CD4-positive, CD25-positive, alpha-beta regulatory T cell (primary cell): ENCODE measurements at places on chromosomes 6 and 20. TPM values are rescaled to one million over a fixed set of nuclear protein-coding genes. Genes with fewer than 3 reads are reported as not detected.
A peak's percentile ranks its signal among the peaks of the same experiment; 100 is the strongest.

DNA sequence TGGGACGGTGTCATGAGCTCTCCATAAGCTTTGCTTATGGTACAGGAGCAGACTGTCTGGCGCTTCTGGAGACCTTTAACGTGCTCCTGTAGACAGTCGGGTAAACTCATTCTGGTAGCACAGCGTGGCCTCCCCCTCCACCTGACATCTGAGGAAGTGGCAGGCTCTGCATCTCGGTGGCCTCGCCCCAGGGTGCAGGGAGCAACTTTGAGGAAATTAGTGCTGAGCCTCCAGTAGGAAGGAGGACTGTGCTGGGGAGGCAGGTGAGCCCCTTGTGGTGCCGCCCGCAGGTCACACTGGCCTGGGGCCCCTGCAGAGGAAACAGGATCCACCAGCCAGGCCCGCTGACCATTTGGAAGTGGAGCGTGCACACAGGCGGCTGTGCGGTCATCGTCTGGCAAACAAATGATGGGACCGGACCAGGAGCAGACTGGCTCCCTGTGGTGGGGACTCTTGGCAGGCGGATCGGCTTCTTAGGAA is 57.9 kb downstream of the SYNJ2 start:
- DNase-seq: peak; percentile 65

The PTCHD4 gene
- not detected for total RNA-seq

DNA sequence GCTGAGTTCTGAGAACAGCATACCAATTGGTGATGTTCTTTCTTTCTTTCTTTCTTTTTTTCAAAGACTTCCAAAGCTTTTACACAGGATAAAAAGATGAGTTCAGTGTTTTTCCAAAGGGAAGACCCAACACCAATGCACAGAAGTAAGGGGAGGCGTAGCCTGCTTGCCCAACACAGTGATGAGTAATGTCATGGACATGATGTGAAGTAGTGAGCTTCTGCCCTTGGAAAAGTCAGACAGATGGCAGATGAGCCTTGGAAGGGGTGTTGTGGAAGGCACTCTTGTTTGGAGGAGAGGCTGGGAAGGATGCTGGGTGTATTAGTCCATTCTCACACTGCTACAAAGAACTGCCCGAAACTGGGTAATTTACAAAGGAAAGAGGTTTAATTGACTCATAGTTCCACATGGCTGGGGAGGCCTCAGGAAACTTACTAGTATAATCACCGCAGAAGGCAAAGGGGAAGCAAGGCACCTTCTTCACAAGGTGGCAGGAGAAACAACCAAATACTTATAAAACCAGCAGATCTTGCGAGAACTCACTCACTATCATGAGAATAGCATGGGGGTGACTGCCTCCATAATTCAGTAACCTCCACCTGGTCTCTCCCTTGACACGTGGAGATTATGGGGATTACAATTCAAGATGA is 12.6 kb downstream of the LRP11 start:
- DNase-seq: no peak

The EYA4 gene
- total RNA-seq: not detected

GRCh38 chr20:5864428-5864827 is 85.9 kb downstream of the TRMT6 start:
- DNase-seq: no peak

The PPIL4 gene
- 40.8 TPM for total RNA-seq

DNA sequence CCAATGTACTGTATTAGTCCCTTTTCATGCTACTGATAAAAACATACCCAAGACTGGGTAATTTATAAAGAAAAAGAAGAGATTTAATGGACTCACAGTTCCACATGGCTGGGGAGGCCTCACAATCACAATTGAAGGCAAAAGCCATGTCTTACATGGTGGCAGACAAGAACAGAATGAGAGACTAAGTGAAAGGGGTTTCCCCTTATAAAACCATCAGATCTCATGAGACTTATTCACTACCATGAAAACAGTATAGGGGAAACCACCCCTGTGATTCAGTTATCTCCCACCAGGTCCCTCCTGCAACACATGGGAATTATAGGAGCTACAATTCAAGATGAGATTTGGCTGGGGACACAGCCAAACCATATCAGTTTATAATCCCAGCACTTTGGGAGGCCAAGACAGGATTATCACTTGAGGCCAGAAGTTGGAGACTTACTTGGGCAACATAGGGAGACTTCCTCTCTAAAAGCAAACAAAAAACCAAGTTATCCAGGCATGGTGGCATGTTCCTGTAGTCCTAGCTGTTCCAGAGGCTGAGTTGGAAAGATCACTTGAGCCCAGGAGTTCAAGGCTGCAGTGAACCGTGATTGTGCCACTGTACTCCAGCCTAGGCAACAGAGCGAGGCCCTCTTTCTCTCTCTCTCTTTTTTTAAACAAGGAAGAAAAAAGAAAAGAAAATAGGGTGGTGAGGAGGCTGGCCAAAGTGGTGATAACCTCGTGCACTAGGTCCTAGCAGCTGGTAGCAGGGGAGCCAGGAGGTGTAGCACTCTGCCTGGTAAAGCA is 22.9 kb upstream of the DDR1 start:
- DNase-seq: no peak

- no peak for DNase-seq
These were observed 29.8 kb upstream of the AHI1 start for GRCh38 chr6:135527116-135527959.

- DNase-seq: peak; percentile 79
These were observed at the start of gene ALDH5A1 for GRCh38 chr6:24494821-24495795. ALDH5A1 (plus strand) TSS chr6:24494969; CDS start chr6:24494997, 28 bp downstream.

The CCHCR1 gene
- total RNA-seq: 27.2 TPM

The LRRN4 gene
- total RNA-seq: not detected

DNA sequence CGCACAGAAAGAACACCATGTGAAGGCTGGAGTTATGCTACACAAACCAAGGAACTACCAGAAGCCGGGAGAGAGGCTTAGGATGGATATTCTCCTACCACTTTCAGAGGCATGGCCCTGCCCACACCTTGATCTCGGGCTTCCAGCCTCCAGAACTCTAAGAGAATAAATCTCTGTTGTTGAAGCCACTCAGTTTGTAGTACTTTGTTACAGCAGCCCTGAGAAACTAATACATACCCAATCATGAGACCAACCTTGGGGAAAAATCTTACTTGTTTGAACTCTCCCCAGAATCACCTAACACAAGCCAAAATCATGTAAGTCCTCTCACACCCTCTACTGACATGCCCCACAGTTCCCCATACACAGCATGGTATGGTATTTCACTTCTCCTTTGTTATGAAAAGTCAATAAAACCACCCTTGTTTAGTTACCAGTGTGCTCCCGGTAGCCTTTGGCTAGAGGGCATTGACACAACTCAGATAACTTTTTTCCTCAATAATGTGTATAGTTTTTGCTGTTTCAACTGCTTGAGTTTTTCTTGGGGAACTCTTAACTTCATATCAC is 40.7 kb upstream of the SLC2A12 start:
- no peak for DNase-seq

- no peak for DNase-seq
These were observed at the start of gene SMOC2 for GRCh38 chr6:168440520-168441433. SMOC2 (plus strand) TSS chr6:168441184; CDS start chr6:168441371, 187 bp downstream.

DNA sequence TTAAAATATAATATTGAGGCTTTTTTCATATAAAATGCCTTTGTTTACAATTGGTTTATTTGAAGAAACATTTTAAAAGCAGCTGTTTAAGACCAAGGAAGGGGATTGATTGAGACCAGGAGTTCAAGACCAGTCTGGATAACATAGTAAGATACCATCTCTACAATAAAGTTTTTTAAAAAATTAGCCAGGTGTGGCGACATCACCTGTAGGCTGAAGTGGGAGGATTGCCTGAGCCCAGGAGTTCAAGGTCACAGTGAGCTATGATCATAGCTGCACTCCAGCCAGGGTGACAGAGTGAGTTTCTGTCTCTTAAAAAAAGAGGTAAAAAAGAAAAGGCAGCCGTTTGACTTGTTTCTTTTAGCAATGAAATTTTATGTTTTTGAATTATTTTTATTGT is 117.0 kb downstream of the STXBP5 start:
- DNase-seq: no peak

- no peak for DNase-seq
These were observed 9.0 kb downstream of the FAM110A start for GRCh38 chr20:842547-842940.

- peak; percentile 36 for DNase-seq
These were observed 2.2 kb upstream of the BFSP1 start for GRCh38 chr20:17533396-17533795.

DNA sequence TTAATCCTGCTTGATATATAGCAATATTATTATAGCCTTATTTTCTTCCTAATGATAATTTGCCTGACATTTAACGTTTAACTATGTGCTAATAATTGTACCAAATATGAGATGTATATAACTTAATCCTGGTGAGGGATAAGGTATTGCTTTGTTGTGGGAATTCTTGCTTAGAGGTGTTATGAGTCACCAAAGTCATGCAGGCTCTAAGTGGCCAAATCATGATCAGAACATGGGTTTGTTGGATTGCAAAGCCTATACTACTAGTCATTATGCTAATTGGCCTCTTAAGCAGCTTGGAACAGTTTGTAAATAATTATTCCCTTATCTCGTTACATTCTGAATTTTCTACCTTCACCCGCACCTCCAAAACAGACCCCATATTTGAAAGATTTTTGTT is 21.9 kb upstream of the C6orf141 start:
- DNase-seq: no peak

- no peak for DNase-seq
These were observed 530.8 kb downstream of the BCKDHB start for GRCh38 chr6:80637312-80637711.

- DNase-seq: no peak
These were observed 46.0 kb upstream of the HINT3 start for GRCh38 chr6:125910527-125910926.

DNA sequence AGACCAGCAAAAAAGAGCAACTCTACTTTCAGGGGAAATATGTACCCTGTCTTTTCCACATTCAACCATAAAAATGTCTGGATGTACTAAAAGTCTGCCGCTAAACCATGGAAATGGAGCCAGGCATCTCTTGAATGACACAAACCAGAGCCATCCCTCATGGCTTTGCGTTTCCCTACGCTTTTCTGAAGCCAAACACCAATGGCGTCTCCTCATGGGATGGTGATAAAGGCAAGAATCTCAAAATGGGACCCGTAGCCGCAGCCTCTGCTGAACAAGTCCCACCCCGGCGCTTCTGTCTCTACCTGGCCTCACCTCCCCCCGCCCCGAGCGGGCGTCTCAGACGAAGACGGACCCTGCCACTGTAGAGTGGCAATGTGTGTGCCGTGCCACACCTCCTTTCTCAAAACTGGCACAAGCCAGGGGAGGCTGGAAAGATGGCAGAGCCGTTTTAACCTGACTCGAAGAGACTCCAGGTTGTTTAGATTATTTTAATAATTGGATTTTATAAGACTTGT is 80.3 kb upstream of the AFDN start:
- no peak for DNase-seq

The PACRG gene
- total RNA-seq: 0.44 TPM

The CTAGE9 gene
- not detected for total RNA-seq

GRCh38 chr6:16081326-16081725 is 47.6 kb upstream of the MYLIP start:
- no peak for DNase-seq

GRCh38 chr6:152221806-152222628 is 414.5 kb downstream of the ESR1 start:
- peak; percentile 14 for DNase-seq

The SNX14 gene
- total RNA-seq: 46.1 TPM

- no peak for DNase-seq
These were observed 1.7 kb downstream of the IP6K3 start for GRCh38 chr6:33744895-33745546.

The EPPIN gene
- not detected for total RNA-seq

DNA sequence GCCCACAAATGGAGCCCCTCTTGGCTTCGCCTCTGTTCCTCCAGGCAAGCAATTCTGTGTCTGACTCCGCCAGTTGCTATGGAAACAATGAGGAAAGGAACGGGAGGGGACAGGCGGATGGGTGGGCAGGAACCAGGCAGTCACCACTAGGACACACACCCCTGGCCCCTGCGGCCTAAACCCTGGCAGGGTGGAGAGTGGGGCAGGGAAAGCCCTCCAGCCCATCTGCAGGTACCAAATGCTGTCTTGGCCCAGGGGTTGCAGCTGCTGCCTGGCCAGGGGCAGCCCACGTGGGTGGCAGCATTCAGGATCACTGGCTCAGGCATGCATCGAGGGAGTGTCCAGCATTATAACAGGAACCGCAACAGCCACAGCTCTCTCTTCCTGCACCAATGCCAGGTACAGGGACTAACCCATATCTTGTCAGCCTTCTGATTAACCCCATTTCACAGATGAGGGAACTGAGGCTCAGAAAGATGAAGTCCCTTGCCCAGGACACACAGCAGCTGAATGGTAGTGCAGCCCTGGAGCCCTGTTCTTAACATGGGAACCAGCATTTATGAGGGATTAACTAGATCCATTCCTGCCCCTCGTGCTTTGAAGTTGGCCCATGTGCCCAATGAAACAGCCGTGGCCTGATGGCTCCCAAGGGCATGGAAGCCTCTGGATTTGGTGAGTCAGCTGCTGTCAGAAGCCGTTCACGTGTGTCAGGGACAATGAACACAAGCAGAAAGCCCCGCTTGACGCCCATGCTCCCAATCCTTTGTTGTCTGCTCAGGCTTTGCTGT is 66.3 kb downstream of the NOL4L start:
- DNase-seq: no peak

GRCh38 chr6:81130969-81131368 is 621.5 kb downstream of the TENT5A start:
- no peak for DNase-seq

GRCh38 chr6:126318797-126319196 is 21.1 kb upstream of the CENPW start:
- no peak for DNase-seq

DNA sequence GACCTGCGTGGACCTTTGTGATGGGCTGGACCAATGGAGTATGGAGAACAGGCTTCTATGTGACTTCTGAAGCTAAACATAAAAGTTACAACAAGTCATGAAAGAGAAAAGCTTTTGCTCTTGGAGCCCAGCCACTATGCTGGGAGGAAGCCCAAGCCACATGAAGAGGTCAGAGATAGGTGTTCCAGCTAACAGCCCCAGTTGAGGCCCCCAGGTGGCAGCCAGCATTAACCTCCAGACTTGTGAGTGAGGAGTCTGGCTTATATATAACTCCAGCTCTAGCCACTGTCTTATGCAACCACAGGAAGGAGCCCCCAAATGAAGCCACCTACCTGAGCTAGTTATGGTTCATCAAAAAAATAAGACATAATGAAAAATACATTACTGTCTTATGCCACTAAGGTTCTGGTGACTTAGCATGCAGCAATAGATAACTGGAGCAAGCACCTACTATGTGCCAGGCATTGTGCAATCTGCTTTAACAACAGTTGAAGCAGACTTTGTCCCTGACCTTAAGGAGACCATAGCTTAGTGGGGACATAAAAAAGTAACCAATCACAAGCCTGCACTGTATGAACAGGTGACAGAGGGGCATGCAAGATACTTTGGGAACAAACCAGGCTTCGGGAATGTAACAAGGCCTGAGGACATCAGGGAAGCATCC is 599.6 kb downstream of the PTPRT start:
- DNase-seq: no peak

DNA sequence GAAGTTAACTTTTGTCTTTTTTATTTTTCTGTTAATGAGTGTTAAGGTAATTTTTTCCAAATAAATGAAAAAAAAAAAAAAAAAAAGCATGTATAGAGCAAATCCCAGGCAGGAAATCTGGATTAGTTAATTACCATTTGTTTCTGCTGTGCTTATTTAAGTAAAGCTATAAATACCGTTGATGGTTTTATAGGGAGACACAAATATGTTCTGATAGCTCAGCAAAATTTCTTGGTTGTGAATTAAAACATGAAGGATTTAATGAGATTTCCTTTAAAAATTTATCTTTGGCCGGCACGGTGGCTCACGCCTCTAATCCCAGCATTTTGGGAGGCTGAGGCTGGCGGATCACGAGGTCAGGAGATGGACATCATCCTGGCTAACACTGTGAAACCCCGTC is 189.4 kb downstream of the CD109 start:
- DNase-seq: no peak
